NB4 (cell line): ENCODE measurements at places on chromosomes 12 and 14.

- no peak for DNase-seq
These were observed 27.2 kb upstream of the NRXN3 start for GRCh38 chr14:78142998-78143397.

DNA sequence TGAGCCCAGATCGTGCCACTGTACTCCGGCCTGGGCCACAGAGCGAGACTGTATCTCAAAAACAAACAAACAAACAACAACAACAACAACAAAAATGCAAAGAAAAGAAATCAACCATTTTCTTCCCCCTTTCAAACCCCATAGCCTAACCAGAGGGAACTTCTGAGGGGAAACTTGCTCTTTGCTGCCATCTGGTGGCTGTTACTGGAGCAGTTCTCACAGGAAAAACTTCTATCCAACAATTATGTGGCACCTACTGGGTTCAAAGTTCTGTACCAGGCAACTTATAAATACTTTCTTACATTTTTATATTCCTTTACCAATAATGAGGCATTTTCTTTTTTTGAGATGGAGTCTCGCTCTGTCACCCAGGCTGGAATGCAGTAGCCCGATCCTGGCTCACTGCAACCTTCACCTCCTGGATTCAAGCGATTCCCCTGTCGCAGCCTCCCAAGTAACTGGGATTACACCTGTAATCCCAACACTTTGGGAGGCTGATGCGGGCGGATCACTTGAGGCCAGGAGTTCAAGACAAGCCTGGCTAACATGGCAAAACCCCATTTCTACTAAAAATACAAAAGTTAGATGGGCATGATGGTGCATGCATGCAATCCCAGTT is 50.9 kb upstream of the BICDL1 start:
- DNase-seq: peak; percentile 73

GRCh38 chr12:122106843-122107242 is 28.3 kb downstream of the MLXIP start:
- DNase-seq: no peak

DNA sequence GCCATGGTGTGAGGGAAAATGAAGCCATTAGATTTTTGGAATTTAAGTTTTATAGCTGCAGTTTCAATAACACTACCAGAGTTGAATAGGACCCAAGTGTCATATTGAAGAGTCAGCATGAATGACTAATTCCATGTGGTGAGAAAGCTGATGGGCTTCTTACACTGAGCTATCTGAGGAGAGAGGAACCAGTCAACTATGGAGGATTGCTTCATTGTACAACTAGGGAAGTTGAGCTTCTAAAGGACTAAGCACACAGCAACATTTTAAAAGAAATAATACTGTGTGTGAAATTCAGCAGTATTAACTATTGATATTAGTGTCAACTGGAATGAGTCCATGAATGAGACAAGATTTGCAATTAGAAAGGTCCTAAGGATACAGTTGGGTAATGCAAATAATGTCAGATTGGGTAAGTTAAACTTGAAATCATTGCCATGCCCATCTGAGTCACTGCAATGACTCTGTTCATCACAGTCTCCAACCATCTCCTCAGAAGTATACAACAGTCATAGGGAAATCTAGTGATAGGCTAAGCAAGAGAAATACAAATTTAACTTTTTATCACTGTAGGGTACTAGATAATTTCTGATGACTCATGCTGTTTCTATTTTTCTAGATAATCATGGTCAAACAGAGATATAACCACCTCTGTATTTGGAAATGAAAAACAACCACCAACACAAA is 394.2 kb downstream of the FSCB start:
- no peak for DNase-seq
